ENCODE measurements at places on chromosomes 3 and 15. TPM values are rescaled to one million over a fixed set of nuclear protein-coding genes. Genes with fewer than 3 reads are reported as not detected.

DNA sequence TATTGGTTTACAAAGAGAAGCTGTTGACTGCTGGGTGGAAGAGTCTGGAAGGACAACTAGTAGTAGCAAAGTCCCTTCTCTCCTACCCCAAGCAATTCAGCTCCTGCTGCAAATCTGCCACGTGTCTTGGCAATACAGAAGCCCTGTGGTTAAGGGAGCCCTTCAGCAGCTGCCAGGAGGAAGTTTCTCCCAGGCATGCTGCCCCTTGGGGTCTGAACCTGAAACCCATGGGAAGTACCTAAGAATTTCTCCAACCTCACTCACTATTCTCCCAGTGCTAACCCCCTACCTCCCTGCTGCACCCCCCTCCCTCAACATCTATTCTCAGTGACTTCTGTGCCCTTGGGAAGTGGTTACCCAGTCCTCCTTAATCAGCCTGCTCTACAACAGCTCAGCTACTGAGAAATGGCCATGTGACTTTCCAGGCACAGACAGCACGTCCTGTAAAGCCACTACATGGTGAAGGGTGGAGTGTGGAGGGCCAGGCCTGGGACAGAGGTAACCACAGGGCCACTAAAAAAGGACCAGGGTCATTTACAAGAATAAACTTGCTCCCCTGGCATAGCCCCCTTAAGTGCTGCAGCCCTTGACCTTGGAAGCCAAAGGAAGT lies 316.6 kb downstream of the NTRK3 start:
- DNase-seq: no peak

DNA sequence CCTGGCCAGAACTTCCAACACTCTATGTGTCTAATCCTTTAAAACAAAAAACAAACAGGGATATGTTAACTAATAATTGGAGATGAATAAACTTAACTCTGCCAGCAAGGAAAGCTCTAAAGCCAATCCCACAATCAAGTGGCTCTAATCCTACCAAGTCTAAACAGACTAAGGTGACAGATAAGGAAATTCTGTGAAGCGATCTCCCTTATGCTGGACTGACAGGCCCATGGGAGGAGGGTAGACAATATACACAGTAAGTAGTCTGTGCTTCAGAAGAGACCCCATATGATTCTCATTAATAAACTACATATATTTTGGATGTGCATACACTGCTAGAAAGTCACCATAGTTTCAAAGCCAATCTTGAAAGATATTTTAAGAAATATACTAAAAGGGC lies 10.1 kb downstream of the VPS13C start:
- no peak for DNase-seq

- DNase-seq: no peak
Observed at GRCh38 chr3:118059096-118059495, 975.5 kb downstream of the IGSF11 start.

GRCh38 chr3:105593315-105593714 lies 226.6 kb downstream of the ALCAM start:
- DNase-seq: no peak

DNA sequence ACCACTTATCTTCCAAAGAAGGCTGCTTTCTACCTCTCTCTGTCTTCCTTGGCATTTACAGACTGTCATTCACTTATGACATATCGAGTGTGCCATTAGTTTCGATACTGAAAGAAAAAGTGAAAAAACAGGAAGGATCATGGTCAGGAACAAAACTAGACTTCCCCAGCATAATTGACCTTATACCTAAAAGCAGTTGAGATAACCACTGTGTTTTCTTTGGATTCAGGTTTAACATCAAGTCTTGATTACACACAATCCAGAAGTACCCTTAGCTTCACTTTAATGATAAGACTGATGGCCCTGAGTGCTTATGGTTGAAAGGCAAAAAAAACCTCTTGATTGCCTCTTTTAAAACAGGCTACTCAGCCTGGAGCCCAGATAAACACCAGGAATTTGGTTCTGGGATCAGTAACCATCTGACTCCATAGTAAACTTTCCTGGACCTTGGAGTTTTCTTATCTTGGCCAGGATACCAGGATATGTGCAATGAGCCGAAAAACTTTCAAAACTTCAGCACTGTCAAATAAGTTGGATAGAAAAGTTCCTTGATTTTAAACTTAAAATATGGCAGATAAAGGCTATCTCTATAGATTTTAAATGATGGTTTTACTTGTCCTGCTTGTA lies 5.0 kb upstream of the UACA start:
- no peak for DNase-seq

DNA sequence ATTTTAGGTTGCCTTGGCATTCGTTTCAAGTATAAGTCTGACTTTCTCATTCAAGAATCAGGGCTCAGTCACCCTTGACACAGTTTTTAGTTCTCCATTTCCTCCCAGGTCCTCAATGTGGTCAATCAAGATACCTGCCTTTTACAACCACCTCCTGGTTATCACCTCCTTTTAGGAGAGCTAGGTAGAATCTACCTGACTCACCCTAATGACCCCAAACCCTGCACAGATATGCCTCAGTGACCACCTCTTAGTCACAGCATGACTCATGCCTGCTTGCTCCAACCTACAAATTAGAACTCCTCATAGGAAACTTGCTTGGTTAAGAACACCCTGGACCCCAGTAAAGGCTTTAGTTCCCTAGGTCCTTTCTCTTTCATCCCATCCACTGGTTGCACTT lies 22.5 kb downstream of the DMXL2 start:
- no peak for DNase-seq

- DNase-seq: no peak
Observed at GRCh38 chr3:161066930-161067329, 38.2 kb downstream of the B3GALNT1 start.

- DNase-seq: no peak
Observed at GRCh38 chr15:62846805-62847495, 195.6 kb upstream of the TPM1 start.

DNA sequence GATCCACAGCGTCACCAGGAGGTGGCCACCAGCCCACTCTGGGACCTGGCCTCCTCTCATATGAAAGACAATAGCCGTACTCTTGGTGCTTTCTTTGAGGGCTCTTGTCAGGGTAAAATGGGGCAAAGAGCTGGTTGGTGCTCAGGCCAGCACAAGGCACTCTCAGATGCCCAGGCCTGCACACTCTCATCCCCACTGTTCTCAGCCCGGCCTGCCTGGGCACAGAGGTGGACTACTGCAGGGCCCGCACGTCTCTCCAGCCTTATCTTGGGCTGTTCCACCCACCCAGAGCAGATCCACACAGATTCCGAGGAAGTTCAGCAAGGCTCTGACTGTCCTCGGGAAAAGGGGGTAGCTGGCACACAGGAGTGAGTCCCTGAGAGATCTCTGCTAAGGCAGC lies 122.8 kb upstream of the PRR20G start:
- peak; percentile 24 for DNase-seq

DNA sequence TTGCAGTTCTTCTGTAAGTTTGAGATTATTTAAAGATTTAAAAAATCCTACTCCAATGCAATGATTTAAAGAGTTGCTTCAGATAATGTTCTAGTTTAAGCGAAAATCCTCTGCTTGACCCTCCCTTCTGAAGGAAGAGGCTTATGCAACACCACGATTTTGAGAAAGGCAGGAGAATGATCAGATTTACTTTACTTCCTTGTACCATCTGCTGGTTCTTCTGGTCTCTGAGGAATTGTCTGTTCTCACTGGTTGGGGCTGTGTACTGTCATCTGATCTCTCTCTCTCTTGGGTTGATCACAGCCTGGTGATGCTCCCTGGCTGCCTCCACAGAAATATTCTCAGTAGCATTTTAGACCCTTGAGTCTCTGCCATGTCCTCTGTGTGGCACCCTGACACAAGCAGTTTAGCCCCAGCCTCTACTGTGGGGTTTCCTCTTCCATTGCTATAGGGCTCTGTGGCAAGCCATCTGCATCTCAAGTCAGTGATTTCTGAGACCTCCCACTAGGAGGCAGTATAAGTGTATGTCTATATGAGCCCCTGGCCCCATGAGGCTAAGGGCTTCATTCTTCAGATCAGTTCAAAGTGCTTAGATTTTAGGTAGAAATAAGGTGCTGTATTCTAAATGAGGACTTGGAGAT lies 50.8 kb upstream of the PLAAT1 start:
- DNase-seq: no peak

DNA sequence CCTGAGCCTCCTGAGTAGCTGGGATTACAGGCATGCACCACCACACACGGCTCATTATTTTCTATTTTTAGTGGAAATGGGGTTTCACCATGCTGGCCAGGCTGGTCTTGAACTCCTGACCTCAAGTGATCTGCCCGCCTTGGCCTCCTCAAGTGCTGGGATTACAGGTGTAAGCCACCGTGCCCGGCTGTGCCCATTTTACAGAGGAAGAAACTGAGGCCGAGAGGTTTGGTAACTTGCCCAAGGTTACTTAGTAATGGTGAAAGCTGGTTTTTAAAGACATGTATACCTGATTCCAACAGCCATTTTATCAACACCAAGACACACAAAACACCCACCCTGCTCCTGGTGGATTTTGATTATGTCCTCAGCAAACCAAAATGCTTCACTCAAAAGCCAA lies 128.7 kb downstream of the SNRK start:
- no peak for DNase-seq

DNA sequence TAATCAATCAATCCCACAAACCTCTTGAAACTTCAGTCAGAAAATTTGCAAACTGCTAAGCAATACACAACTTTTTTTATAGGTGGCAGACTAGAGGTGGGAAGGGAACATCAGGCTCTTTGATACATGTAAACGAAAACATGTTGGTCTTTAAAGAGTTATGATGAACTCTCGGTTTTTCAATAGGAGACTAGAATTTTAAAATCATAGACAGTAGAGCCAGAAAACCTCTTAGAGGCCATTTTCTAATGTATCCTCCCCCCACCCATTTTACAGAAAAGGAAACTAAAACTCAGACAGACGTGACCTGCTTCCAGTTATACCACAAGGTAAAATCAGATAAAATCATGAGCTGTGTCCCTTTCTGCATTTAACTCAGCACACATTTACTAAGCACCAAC lies 179.1 kb upstream of the LPP start:
- DNase-seq: no peak

DNA sequence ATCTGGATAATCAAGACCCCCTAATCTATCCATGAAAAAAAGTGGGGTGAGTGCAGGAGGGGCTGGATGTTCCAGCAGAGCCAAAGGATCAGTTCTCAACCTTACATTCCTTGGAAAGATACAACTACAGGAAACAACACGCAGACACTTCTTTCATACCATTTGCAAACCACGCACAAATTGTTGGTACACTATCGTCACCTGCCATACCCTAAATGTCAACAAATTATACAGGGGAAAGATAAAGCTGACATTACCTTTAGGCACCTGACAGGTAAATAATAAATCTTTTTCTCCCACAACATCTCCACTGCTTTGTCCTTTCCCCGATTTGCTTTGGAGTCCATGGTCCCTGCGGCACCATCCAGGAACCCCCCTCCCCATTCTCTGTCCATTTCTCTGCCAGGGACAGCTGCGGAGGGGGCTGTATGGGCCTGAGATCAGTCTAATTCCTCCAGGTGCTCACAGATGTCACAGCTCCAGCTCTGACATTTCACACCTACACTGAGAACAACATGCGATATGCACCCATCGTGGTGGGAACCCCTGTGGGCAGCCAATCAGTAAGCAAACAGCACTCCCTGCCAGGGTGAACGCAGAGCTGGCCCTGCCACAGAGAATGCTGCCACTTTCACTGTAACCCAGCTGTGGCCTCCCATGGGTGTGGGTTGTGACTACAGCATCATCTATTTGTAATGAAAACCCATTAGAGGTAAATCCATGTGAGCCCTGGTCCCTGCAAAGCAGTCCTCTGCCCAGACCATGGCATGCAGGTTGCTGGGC lies 37.7 kb upstream of the BCL2L10 start:
- DNase-seq: no peak

DNA sequence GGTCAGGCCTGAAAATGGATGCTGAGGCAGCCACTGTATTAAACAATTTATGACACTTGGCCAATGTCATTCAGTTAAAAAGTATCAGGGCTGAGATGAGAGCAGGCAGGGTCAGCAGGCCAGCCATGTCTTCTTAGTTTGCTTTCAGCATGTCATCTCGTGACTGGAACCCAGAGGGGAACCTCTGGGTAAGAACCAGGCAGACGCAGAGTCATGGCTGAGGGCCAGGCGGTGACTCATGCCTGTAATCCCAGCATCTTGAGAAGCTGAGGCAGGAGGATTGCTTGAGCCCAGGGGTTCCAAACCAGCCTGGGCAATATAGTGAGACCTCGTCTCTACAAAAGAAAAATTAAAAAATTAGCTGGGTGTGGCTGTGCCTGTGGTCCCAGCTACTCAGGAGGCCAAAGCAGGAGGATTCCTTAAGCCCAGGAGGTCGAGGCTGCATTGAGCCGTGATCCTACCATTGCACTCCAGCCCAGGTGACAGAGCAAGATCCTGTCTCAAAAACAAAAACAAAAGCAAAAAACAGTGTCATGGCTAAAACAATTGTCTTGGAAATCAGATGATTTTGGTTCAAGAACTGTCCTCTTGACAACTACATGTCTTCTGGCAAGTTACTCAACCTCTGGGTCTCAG lies 11.7 kb downstream of the BCL2L10 start:
- peak; percentile 91 for DNase-seq

GRCh38 chr3:197003461-197004385 lies 25.9 kb downstream of the MELTF start:
- DNase-seq: peak; percentile 69

- DNase-seq: no peak
Observed at GRCh38 chr3:5092018-5092417, 30.1 kb upstream of the ARL8B start.

- DNase-seq: no peak
Observed at GRCh38 chr15:94174399-94174802, 57.0 kb upstream of the MCTP2 start.

DNA sequence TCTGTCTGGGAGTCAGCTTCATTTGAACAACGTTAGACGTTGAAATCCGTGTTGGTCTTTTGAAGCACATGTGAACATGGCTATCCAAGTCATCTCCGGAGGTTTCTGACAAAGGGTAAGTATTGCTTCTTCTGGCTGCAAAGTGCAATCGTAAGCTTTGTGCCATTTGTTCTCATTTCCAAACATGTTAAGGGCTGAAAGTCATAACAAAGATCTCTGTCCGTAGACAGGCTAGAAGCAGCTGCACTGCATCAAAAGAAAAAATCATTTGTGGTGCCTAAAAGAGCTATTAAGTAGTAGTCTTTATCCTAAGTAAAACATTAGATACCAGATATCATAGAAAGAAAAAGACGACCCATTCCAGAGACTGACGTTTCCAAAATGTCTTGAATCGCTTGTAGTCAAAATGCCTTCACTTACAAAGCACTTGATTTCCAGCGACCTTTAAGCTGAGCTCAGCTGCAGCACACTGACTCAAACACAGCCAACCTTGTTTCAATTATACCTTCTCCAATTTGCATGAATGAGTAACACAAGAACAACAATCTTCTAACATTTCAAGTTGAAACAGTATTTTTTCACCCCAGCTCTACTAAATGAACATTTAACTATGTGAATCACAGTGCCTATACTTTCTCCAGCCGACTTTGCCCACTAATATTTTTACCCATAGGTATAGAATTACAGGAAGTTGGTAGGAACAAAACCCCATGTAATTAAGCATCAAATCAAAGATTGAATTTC lies 76.6 kb downstream of the NEDD4 start:
- DNase-seq: no peak

GRCh38 chr15:88476635-88477060 lies 9.1 kb downstream of the MRPS11 start:
- no peak for DNase-seq

GRCh38 chr15:23642413-23643044 lies 5.1 kb downstream of the MAGEL2 start:
- no peak for DNase-seq

SELENOT gene
- 97.2 TPM for total RNA-seq

FGD5 gene
- 15.5 TPM for total RNA-seq

FOXB1 gene
- not detected for total RNA-seq

GPR149 gene
- total RNA-seq: not detected

ASB14 gene
- total RNA-seq: not detected

LXN gene
- total RNA-seq: 7.6 TPM

ALDH1A2 gene
- total RNA-seq: 1.8 TPM

RAD51 gene
- 2.2 TPM for total RNA-seq

PPP1R14D gene
- not detected for total RNA-seq
